ENCODE measurements at places on chromosomes 16 and 17.
A peak's percentile ranks its signal among the peaks of the same experiment; 100 is the strongest.

DNA sequence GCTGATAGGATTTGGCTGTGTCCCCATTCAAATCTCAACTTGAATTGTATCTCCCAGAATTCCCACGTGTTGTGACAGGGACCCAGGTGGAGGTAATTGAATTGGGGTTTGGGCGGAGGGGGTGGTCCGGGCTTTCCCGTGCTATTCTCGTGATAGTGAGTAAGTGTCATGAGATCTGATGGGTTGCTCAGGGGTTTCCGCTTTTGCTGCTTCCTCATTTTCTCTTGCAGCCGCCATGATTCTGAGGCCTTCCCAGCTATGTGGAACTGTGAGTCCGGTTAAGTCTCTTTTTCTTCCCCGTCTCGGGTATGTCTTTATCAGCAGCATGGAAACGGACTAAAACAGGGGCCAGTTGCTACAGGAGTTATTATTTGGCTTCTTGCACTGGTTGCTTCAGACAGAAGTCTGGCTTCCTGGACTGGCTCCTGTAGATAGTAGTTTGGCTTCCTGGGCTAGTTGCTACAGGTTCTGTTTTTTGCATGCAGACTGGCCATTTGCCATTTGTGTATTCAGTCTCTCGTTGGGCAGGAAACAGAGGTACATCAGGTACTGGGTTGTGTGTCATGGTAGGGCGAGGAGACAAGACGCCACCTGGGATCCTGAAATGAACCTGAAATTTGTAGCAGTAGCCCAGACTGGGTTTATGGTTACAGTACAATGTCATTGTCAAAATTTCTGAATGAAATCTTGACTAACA lies 32.6 kb downstream of the CNTNAP4 start:
- no peak for DNase-seq

DNA sequence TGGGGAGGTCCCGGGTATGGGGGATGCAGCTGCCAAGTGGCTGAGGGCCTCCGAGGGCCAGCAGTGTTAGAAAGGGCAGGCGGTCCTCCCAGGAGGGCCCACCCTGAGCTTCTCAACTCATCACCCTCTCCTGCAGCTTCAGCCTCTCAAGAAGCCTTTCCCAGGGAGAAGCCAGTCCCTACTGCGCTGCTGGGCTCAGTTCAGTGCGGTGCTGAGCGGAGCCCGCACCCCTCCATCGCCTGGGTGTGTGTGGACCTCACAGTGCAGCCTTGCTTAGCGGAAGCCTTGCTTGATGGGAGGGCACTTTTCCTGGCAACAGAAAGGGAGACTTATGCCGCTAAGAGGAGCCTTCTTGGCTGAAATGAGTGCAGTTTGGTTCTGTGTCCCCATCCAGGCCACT lies 3.5 kb upstream of the APRT start:
- DNase-seq: no peak

- no peak for DNase-seq
Observed at GRCh38 chr17:49951362-49952082, 17.5 kb upstream of the DLX4 start.

DNA sequence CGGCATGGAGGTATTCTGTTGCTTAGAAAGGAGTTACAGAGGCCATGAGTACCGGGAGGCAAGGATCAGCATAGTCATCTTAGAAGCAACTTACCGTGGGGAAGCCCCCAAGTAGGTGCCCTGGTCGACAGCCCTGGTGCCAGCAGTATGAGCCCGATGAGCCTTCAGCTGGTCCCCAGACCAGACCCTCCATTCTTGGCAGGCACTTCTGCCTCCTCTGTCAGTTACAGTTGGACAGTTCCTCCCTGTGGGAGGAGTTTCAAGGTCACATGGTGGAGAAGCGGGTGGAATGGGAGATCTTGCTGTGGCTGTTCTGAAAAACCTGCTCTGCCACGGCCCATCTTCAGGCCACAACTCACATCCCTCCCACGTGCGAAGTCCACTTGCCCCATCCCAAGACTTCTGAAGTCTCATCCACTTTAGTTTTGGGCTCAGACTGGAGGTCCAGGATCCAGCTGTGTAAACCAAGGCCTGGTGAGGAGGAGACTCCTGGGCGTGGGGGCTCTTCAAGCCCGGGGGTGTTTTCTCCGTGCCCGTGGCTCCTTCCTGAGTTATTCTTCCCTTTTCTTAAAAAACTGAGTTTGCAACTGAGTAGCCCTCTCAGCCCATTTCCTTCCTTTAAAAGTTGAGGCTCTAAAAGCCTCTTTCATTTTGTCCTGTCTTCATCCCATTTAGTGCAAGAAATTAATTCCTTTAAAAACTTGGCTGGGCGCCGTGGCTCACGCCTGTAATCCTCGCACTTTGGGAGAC lies 133.5 kb downstream of the SEC14L1 start:
- no peak for DNase-seq

DNA sequence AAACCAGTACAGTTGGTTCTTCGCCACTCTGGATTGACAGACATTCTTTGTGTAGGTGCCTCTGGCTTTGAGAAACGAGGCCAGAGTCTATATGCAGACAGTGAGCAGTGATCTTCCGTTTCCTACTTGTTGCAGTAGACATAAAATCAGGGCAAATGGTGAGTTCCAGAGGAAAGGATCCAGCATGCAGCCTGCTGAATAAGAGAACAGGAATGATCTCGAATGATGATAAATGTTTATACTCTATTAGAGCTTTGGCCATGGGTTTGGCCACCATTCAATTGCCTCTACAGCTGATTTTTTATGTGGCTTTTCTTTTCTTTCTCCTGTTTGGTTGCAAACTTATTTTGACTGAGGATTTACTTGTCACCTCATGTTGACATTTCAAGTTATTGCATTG lies 286.7 kb downstream of the IRX3 start:
- no peak for DNase-seq

- no peak for DNase-seq
Observed at GRCh38 chr17:2485543-2485942, 26.1 kb downstream of the METTL16 start.

- DNase-seq: no peak
Observed at GRCh38 chr17:77729587-77729986, 228.9 kb upstream of the TNRC6C start.

- DNase-seq: no peak
Observed at GRCh38 chr16:15457958-15458357, 23.6 kb downstream of the BMERB1 start.

GRCh38 chr16:59892376-59892775 lies 1158.3 kb upstream of the GOT2 start:
- no peak for DNase-seq

DNA sequence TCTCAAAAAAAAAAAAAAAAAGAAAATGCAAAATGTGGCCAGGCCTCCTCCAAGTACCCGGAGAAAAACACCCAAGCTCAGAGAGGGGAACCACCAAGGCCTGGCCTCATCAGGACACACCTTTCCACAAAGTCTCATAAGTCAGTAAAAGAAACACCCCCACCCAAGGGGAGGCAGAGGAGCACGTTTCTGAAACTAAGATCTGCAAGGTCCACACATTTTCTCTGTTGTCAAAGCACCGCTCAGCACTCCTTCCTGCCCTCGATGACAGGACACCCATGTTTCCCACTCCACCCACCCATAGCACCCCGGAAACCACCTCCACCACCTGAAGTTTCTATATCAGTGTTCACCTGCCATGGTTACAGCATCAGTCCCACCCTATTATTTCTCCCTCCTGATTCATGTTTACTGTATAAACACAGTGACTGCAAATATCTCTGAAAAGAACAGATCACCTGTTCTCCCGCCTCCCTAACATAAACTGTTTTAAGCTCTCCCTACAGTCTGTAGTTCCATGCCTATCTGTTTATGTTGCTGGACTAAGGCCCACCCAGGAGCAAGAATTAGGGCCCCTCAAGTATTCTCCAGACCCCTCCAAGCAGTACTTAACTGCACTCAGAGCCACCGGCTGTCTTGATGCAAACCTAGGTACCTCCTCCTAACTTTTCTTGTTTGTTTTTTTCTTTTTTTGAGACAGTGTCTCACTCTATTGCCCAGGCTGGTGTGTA lies 2.0 kb downstream of the CORO7 start:
- DNase-seq: peak; percentile 89

- no peak for DNase-seq
Observed at GRCh38 chr16:72819345-72819744, 228.6 kb downstream of the ZFHX3 start.

GRCh38 chr16:67517155-67517445 lies 11.5 kb upstream of the RIPOR1 start:
- no peak for DNase-seq

DNA sequence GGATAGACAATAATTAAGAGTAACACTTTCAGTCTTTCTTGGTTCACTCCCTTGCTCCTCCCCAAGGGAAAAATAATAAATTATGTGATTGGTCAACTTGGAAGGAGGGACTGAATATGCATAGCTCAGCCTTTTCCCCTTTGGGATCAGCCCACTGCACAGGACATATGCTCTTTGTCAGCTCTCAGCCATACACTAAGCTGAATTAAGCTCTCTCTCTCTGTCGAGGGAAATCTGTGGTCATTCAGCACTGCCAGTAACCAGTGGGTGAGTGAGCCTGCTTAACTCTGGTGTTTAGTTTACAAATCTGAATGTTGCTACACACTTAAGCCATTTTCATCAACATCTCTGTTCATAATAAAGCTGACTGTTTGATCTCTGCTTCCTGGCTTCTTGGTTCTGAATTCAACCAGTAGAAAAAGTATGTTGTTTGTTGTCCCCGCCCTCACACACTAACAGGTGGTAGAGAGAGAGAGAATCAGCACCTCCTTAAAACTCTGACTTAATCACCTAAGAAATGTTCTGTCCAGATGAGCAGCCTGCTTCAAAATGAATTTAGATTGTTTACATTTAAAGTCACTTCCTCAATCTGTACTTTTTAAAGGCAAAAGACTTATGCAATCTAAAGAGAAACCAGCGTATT lies 102.3 kb upstream of the C17orf78 start:
- no peak for DNase-seq

GRCh38 chr17:44310609-44311376 lies 2.4 kb downstream of the RUNDC3A start:
- DNase-seq: no peak

GRCh38 chr17:40791111-40791510 lies 8.6 kb downstream of the KRT28 start:
- DNase-seq: no peak

DNA sequence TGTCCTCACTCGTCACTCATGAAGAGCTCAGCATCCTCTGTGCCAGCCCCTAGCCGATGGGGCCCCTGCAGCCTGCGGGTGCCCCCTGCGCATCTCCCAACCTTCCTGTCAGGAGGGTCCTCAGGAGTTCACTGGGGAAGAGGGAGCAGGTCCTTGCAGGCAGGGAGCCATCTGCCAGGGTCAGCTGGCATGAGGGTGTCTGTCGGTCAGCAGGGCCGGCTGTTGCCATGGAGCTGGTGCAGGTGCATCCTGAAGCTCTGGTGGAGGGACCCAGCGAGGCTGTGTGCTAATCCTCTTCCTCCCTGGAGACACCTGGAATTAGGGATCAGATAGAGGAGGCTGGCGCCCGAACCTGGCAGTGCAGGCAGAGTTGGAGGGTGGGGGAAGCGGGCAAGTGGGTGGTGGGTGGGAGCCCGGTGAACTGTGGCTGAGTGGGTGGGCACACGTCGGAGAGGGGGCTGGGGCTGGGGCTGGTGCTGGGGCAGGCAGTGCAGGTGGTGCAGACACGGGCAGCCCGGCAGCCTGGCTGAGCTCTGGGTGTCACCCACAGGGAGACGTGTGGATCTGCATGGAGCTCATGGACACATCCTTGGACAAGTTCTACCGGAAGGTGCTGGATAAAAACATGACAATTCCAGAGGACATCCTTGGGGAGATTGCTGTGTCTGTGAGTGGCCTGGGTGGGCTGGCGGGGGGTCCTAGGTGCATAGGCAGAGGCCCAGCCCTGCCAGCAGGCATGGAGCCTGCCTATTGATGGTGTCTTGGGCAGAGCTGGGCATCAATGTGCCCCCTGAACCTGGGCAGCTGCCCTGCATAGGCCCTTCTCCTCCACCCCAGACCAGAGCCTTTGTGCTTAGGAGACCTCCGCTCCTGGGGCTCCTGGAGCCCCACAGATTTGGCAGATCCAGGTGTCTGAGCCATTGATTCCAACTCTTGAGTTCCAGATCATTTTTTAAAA lies 17.4 kb downstream of the MAP2K3 start:
- no peak for DNase-seq

DNA sequence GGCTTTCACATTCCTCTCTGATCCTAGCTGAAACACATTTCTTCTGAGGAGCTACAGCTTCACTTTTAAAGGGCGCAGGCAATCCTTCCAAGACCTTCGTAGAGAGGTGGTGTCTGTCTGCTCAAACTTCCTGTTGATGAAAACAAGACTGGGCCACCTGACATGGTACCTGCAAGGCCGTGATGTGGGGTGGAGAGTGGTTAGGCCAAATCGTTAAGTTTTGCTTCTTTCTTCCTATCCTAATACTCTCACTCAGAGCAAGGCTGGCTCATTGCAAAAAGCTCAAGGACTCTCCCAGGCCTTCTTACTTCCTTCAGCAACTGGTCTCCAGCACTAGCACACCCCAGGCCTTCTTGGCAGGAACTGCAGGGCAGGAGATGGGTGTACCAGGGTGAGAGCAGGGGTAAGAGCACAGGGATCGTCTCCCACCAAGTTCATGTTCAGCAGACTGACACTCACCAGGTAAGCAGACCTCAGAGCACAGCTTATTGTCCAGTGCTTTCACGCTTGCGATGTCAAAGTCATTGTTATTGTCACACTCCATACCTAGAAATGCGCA lies 10.9 kb upstream of the FOXJ1 start:
- no peak for DNase-seq

DNA sequence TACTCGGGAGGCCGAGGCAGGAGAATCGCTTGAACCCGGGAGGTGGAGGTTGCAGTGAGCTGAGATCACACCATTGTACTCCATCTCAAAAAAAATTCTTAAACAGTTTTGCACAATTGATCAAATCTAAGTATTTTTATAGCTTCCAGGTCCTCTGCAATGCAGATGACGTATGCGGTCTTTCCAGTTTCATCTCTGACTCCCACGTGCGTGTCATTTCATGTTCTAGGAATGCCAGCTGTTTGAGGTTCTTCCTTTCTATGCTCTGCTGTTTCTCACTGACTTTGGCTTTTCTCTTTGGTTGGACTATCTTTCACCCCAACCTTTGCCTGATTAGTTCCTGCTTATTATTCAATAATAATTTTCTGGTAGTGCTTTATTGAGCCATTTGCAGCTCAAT lies 16.2 kb downstream of the CHP2 start:
- DNase-seq: no peak

GRCh38 chr17:39270923-39271322 lies 45.2 kb upstream of the STAC2 start:
- no peak for DNase-seq

Measured in GM12892 (cell line).